ENCODE measurements at places on chromosomes 4 and X. TPM values are rescaled to one million over a fixed set of nuclear protein-coding genes. Genes with fewer than 3 reads are reported as not detected.

Gene ATP8A1
- 1.2 TPM for polyA plus RNA-seq

GRCh38 chrX:24395775-24396174 is 35.3 kb downstream of the SUPT20HL1 start:
- H3K4me3 ChIP-seq: no peak overlapping the region
- no peak for DNase-seq
- H3K4me1 ChIP-seq: no peaks in the 10 kb centered on the region
- H3K36me3 ChIP-seq: no peaks in the 10 kb centered on the region

- no peak overlapping the region for H3K27ac ChIP-seq
- H3K36me3 ChIP-seq: no peaks in the 10 kb centered on the region
- H3K4me1 ChIP-seq: no peaks in the 10 kb centered on the region
- H3K4me3 ChIP-seq: no peak overlapping the region
Observed at GRCh38 chr4:160352637-160353036, 1249.8 kb downstream of the RAPGEF2 start.

- peaks cover 1% of the 10 kb centered on the region for H3K36me3 ChIP-seq
- peaks cover 4% of the 10 kb centered on the region for H3K4me1 ChIP-seq
- no peaks in the 10 kb centered on the region for H3K27me3 ChIP-seq
- no peak overlapping the region for H3K4me3 ChIP-seq
- DNase-seq: no peak
Observed at GRCh38 chrX:64195862-64196261, 9.6 kb downstream of the AMER1 start.

- no peak overlapping the region for H3K4me3 ChIP-seq
- H3K27me3 ChIP-seq: no peaks in the 10 kb centered on the region
- H3K36me3 ChIP-seq: no peaks in the 10 kb centered on the region
Observed at GRCh38 chr4:73454920-73455319, 18.9 kb downstream of the AFP start.
